Regular cardiac myocyte (primary cell): ENCODE measurements at places on chromosomes 11 and 22. TPM values are rescaled to one million over a fixed set of nuclear protein-coding genes. Genes with fewer than 3 reads are reported as not detected.

Gene MRE11
- total RNA-seq = 11.6 and 18.6 TPM in 2 replicates

Gene OR52H1
- total RNA-seq = 0.19 and 0.56 TPM in 2 replicates

Gene USH1C
- not detected in 2 replicates for total RNA-seq

Gene CSNK2A3
- 1.4 and 1.9 TPM in 2 replicates for total RNA-seq
